ENCODE measurements at places on chromosomes 12 and 14. TPM values are rescaled to one million over a fixed set of nuclear protein-coding genes. Genes with fewer than 3 reads are reported as not detected.

BEGAIN gene
- total RNA-seq = 0.05 TPM

PELI2 gene
- 3.7 TPM for total RNA-seq

KRT77 gene
- total RNA-seq = not detected

MMP17 gene
- 24.3 TPM for total RNA-seq

CAMKK2 gene
- 50.7 TPM for total RNA-seq

CNOT2 gene
- total RNA-seq = 75.6 TPM

REP15 gene
- total RNA-seq = 2.0 TPM

VDR gene
- total RNA-seq = 0.18 TPM

KRT3 gene
- total RNA-seq = not detected

SNRPF gene
- total RNA-seq = 9.4 TPM

PLBD1 gene
- 0.23 TPM for total RNA-seq

MAP1LC3B2 gene
- total RNA-seq = 0.82 TPM

Data from glomerular endothelial cell (primary cell).